EH (cell line): ENCODE measurements at places on chromosomes 7 and 10.

GRCh38 chr7:117188949-117189592 is 133.8 kb downstream of the WNT2 start:
- no peak for DNase-seq

DNA sequence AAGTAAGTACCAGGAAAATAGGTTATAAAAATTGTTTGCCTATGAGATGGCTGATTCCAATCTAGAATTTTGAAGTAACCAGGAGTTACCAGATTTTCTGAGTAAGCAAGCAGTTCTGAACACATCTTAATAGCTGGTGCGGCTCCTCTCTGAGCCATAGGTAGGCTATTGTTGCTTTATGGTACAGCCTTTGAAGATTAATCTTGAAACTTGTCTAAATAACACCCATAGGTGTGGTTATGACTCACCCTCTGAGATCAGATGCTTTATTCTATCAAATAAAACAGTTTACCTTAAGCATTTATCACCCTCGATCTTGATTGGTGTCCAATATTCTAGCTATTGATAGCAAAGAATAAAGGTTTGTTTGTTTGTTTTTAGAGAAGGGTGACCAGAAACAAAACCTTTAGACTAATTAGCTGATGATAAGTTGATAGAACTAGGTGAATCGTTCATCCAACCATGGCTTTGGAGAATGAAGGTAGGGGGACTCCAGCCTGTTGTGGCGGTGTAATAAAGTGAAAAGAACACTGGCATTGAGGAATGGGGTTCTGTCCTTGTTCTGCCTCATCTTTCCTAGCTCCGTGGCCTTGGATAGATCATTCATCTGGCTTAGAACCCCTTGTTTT is 72.2 kb downstream of the VTI1A start:
- no peak for DNase-seq

DNA sequence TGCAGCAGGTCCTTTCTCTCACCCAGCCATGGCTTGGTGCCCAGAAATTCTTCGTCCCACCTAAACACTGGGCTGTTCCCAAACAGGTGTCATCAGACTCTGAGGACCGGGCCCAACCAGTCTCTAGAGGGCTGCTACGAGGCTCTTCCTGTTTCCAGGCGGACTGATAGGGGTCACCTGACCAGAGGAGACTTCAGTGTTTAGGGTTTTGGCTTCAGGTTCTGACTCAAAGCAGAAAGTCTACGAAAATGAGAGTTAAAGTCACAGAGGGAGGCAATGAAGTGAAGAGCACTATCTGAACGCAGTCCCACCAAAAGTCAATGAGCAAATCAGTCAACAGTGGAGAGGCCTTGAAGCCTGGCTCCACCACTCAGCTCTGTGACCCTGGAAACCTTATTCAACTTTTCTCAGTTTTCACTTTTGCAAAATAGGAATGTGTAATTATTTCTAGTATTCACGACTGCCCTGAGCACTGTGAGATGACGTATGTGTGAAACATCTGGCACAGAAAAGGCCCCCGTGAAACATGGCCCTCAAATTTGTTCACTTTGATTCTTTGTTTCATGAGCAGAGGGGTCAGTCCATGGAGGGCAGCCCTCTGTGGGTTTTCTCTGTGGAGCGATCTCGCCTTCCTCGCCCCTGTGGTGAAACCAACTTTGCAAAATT is 189.9 kb upstream of the PDE1C start:
- DNase-seq: no peak

GRCh38 chr7:69896121-69896520 is 297.8 kb downstream of the AUTS2 start:
- no peak for DNase-seq

- no peak for DNase-seq
These were observed 34.7 kb downstream of the FBXW4 start for GRCh38 chr10:101660256-101660655.

DNA sequence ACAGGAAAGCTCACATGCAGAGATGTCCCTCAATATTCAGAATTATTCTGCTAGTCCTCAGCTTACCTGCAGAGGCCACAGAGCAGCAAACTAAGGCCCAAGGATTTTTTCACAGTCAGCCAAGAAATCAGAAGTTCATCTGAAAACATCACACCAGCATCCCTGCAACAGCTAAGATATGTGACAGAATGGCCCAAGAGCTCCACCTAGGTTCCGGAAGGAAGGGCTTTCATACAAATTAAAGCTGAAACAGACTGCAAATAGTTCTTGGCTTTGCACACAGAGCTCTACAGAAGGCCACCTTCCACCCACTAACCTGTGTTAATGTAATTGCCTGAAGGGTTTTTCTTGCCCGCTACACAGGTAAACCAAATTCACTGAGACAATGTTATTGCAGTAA is 438.8 kb upstream of the C7orf33 start:
- DNase-seq: no peak

- DNase-seq: no peak
These were observed 35.5 kb downstream of the IDE start for GRCh38 chr10:92538231-92538958.

- DNase-seq: no peak
These were observed 97.5 kb downstream of the UNCX start for GRCh38 chr7:1329966-1330800.

DNA sequence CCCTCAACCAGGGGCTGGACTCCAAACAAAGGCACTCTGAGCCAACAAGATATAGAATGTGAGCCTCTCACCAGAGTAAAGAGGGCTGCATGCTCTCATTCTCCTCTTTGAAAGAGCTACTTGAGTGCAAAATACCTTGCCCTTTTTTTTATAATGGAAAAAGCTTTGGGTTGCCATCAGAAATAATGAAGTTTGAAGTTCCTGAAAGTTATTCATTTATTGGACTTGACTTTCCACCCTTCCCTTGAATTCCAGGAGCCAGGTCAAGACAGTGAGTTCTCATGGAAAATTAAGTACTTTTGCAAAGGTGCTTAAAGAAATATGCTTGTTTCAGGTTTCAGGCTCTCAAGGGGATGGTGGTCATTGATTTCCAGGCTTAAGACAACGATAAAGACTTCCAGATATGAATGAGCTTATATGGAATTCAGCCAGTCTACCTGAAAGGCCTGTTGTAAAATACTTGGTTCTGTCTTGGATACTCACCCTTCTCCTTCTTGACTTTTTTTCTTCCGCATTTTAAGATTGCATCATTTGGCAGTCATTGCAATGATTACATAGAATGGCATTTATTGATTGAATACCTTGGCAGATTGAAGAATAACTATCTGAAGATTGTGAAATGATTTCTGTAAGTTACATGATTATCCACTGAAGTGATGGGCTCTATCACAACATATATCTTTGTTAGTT is 696.4 kb downstream of the INHBA start:
- DNase-seq: peak; percentile 40
